Trophoblast cell (in vitro differentiated cells and primary cell): ENCODE measurements at places on chromosomes 5 and 9.

DNA sequence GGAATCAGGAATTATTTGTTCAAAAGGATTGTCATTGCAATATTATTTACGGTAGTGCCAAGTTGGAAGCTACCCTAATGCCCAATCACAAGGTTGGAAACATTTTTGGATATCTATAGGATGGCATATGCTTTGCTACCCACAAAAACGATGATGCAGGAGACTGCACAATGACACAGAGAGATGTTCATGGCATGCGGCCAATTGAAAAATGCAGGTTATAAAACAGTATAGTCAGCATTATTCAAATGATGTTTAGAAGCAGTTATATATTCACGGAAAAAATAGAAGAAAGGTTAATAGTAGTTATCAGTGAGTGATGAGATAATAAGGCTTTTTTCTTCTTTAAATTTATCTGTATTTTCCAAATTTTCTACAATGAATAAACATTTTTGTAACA, 5.9 kb upstream of the ACSL6 start:
- H3K36me3 ChIP-seq = no peaks in the 10 kb centered on the region
- H3K27me3 ChIP-seq = peaks cover 2% of the 10 kb centered on the region
- no peak overlapping the region for H3K4me3 ChIP-seq
- H3K4me1 ChIP-seq = no peaks in the 10 kb centered on the region
- H3K27ac ChIP-seq = no peak overlapping the region

- H3K4me1 ChIP-seq = no peaks in the 10 kb centered on the region
- no peaks in the 10 kb centered on the region for H3K36me3 ChIP-seq
- H3K27ac ChIP-seq = no peak overlapping the region
- H3K4me3 ChIP-seq = no peak overlapping the region
- H3K27me3 ChIP-seq = no peaks in the 10 kb centered on the region
- no peak for DNase-seq
Measured at GRCh38 chr5:137914758-137915157, 25.5 kb downstream of the PKD2L2 start.

DNA sequence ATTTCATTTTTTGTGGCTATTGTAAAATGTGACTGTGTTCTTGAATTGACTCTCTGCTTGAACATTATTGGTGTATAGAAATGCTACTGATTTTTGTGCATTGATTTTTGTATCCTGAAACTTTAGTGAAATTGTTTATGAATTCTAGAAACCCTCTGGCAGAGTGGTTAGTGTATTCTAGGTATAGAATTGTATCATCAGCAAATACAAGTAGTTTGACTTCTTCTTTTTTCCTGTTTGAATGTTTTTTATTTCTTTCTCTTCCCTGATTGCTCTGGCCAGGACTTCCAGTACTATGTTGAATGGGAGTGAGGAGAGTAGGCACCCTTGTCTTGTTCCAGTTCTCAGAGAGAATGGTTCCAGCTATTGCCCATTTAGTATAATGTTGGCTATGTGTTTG, 88.8 kb upstream of the HMHB1 start:
- H3K27ac ChIP-seq = no peak overlapping the region
- H3K4me1 ChIP-seq = no peaks in the 10 kb centered on the region
- no peaks in the 10 kb centered on the region for H3K27me3 ChIP-seq
- no peaks in the 10 kb centered on the region for H3K36me3 ChIP-seq

- no peak overlapping the region for H3K4me3 ChIP-seq
- H3K27me3 ChIP-seq = no peaks in the 10 kb centered on the region
- H3K4me1 ChIP-seq = no peaks in the 10 kb centered on the region
- no peak overlapping the region for H3K27ac ChIP-seq
- DNase-seq = no peak
Measured at GRCh38 chr5:125914471-125914870, 508.7 kb upstream of the GRAMD2B start.

DNA sequence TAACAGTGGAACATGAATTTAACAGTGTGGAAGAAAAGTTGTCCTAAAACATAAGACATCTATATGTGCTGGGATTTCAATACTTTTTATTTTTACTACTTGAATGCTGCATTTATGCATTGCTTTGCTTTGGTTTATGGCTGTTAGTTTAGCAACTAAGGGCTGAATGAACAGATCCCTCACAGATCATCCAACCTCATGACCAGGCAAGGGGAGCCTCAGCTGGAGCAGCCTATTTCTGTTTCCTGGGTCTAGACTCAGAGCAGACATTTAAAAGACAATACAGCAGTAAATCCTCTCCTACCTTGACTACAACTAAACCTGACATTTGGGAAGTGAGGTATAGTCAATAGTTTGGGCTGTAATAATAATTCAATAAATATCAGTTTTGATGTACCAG, 163.3 kb downstream of the AUH start:
- no peak overlapping the region for H3K4me3 ChIP-seq
- no peak for DNase-seq
- H3K4me1 ChIP-seq = peaks cover 5% of the 10 kb centered on the region
- no peak overlapping the region for H3K27ac ChIP-seq

GRCh38 chr5:92559331-92559730, 1021.7 kb downstream of the NR2F1-AS1 start:
- no peaks in the 10 kb centered on the region for H3K36me3 ChIP-seq
- no peak for DNase-seq
- H3K4me3 ChIP-seq = no peak overlapping the region
- H3K27ac ChIP-seq = no peak overlapping the region
- no peaks in the 10 kb centered on the region for H3K4me1 ChIP-seq

- peaks cover 6% of the 10 kb centered on the region for H3K36me3 ChIP-seq
- DNase-seq = no peak
- no peak overlapping the region for H3K27ac ChIP-seq
- H3K4me1 ChIP-seq = no peaks in the 10 kb centered on the region
Measured at GRCh38 chr5:168829922-168830417, 250.8 kb upstream of the PANK3 start.

DNA sequence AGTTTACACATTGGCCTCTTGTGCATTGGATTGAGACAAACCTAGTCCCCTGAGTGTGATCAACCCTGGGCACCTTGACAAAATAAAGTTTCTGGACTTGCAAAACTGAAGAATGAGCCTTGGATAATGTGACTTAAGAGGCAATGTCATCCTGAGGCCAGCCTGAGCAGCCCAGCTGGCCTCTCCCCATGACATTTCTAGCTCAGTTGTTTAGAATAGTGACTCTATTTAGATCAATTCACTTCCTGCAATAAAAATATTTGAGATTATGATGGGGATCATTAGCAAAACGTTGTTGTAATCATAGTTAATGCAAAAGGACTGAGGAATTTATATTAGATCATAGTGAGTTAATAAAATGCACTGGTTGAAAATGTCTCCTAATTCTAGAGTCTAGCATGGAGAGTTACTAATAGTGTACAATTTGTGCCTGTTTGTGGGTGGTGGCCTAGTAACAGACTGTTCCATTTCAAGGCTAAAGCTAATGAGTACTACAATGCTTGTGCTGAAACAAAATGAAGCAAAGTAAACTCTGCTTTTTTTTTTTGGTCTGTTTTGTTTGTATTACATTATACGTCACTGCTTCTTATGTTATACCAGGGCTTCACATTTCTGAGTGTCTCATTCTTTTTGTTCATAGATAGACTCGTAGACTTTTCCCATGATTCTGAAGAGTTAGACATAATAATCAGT, 10.9 kb upstream of the RHOBTB3 start:
- H3K4me1 ChIP-seq = peaks cover 6% of the 10 kb centered on the region
- DNase-seq = no peak
- H3K36me3 ChIP-seq = peaks cover 3% of the 10 kb centered on the region
- H3K27ac ChIP-seq = no peak overlapping the region
- no peaks in the 10 kb centered on the region for H3K27me3 ChIP-seq
- H3K4me3 ChIP-seq = no peak overlapping the region

- H3K4me3 ChIP-seq = no peak overlapping the region
- no peaks in the 10 kb centered on the region for H3K36me3 ChIP-seq
- H3K27me3 ChIP-seq = no peaks in the 10 kb centered on the region
- no peaks in the 10 kb centered on the region for H3K4me1 ChIP-seq
- H3K27ac ChIP-seq = no peak overlapping the region
Measured at GRCh38 chr5:51829691-51830090, 446.4 kb downstream of the ISL1 start.

DNA sequence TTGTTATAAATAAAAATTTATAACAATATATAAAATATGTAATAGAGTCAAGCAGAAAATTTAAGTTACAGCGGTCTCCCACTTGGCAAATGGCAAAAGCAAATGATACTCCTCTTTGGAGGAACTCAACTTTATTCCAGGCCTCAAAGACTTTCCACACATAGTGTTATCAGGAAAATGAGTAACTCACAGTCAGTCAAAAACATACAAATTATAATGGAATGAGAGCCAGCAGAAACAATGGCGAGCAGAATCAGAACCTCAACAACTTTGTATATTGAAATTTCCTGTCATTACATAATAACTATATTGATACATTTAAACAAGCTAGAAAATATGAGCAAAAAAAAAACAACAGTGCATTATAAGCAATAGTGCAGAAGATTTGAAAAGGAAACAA, 45.2 kb downstream of the ABLIM3 start:
- H3K4me1 ChIP-seq = no peaks in the 10 kb centered on the region
- no peak overlapping the region for H3K27ac ChIP-seq
- no peak for DNase-seq
- H3K36me3 ChIP-seq = no peaks in the 10 kb centered on the region
- H3K27me3 ChIP-seq = no peaks in the 10 kb centered on the region

DNA sequence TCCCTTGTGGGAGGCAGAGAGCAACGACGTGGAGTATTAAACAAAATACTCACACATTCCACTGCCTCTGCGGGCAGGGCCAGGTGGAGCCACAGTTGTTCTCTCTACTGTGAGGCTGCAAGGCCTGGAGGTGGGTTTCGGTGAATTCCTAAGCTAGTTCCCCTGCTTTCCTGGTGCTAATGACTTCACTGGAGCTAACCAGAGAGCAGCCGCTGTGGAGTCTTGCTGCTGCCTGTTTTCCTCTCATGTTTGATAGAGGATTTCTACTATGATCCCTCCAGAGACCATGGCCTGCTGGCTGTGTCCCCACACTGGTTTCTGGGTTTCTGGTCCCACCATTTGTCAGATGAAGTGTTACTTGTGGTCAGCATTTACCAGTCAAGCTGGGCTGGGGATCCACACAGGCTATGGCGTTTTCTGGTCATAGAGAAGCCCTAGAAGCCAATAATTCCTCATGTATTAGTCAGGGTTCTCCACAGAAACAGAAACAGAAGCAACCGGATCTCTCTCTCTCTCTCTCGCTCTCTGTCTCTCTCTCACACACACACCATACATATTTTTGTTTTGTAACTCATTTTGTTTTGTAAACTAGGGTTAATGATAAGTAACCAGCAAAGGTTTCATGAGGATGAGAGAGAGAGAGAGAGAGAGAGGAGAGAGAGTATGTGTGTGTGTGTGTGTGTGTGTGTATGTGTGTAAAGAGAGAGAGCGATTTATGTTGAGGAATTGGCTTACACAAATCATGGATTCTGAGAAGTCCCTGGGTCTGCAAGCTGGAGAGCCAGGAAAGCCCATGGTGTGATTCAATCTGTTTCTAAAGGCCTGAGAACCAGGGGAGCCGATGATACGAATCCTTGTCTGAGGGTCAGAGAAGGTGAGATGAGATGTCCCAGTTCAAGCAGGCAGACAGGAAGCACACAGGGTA, 403.0 kb downstream of the GADD45G start:
- H3K4me1 ChIP-seq = peaks cover 9% of the 10 kb centered on the region
- H3K27me3 ChIP-seq = no peaks in the 10 kb centered on the region
- no peak overlapping the region for H3K4me3 ChIP-seq
- H3K36me3 ChIP-seq = no peaks in the 10 kb centered on the region

GRCh38 chr9:104009826-104010225, 84.3 kb upstream of the SMC2 start:
- no peak for DNase-seq
- H3K4me1 ChIP-seq = no peaks in the 10 kb centered on the region
- no peak overlapping the region for H3K27ac ChIP-seq
- no peak overlapping the region for H3K4me3 ChIP-seq

DNA sequence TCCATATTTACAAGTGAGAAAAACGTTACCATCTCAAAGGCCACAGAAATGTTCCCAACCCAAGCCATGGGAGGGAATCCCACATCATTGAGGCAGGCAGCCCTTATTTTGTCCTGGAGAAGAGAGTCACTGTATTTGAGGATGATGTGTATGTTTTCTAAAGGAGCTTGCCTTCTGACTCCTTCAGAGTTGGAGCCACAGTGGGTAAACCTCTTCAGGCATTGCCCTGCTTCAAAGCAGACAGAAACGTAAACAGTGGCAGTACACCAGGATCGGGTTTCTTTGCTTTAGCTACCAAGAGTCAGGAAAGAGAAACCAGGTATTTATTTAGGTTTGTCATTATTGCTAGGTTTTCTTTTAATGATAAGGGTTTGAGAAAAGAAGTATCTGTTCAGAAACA, 45.7 kb downstream of the MUSK start:
- H3K27me3 ChIP-seq = no peaks in the 10 kb centered on the region
- no peak for DNase-seq
- H3K4me3 ChIP-seq = no peak overlapping the region
- no peaks in the 10 kb centered on the region for H3K4me1 ChIP-seq
- H3K36me3 ChIP-seq = no peaks in the 10 kb centered on the region

- H3K27ac ChIP-seq = no peak overlapping the region
- no peaks in the 10 kb centered on the region for H3K4me1 ChIP-seq
- H3K4me3 ChIP-seq = no peak overlapping the region
- no peak for DNase-seq
Measured at GRCh38 chr5:165495829-165496380, 1990.5 kb downstream of the MAT2B start.

- no peak overlapping the region for H3K4me3 ChIP-seq
- no peaks in the 10 kb centered on the region for H3K27me3 ChIP-seq
- no peaks in the 10 kb centered on the region for H3K36me3 ChIP-seq
- no peak for DNase-seq
- H3K27ac ChIP-seq = no peak overlapping the region
- H3K4me1 ChIP-seq = no peaks in the 10 kb centered on the region
Measured at GRCh38 chr9:13047827-13048587, 231.5 kb downstream of the MPDZ start.

GRCh38 chr9:38440516-38440915, 16.3 kb upstream of the IGFBPL1 start:
- no peaks in the 10 kb centered on the region for H3K27me3 ChIP-seq
- H3K27ac ChIP-seq = no peak overlapping the region
- no peak overlapping the region for H3K4me3 ChIP-seq
- no peaks in the 10 kb centered on the region for H3K36me3 ChIP-seq

DNA sequence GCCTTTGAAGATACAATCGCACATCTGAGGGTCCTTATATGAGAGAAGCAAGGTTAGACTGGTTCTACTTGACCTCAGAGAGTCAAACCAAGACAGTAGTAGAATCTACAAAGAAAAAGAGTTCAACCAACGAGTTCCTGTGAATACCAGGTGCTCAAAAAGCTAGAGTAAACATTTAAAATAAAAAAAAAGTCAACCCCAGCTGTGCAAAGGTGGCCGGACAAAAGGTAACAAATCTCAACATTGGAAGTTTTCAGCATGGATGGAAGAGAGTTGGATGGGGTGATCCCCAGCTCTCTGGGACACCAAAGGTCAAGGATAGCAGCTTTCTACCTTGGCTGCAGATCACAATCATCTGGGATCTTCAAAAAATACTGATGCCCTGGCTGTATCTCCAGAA, 14.4 kb downstream of the SHB start:
- peaks cover 46% of the 10 kb centered on the region for H3K4me1 ChIP-seq
- peaks cover 11% of the 10 kb centered on the region for H3K36me3 ChIP-seq
- H3K27ac ChIP-seq = no peak overlapping the region
- no peaks in the 10 kb centered on the region for H3K27me3 ChIP-seq
- no peak for DNase-seq
- no peak overlapping the region for H3K4me3 ChIP-seq

GRCh38 chr5:1806974-1807373, 5.8 kb downstream of the NDUFS6 start:
- H3K4me1 ChIP-seq = no peaks in the 10 kb centered on the region
- DNase-seq = no peak
- H3K4me3 ChIP-seq = no peak overlapping the region
- H3K27ac ChIP-seq = no peak overlapping the region
- H3K36me3 ChIP-seq = peaks cover 56% of the 10 kb centered on the region
